ENCODE measurements at places on chromosomes 12 and 14.

GRCh38 chr14:61544448-61545330 lies 150.6 kb upstream of the HIF1A start:
- DNase-seq: no peak

DNA sequence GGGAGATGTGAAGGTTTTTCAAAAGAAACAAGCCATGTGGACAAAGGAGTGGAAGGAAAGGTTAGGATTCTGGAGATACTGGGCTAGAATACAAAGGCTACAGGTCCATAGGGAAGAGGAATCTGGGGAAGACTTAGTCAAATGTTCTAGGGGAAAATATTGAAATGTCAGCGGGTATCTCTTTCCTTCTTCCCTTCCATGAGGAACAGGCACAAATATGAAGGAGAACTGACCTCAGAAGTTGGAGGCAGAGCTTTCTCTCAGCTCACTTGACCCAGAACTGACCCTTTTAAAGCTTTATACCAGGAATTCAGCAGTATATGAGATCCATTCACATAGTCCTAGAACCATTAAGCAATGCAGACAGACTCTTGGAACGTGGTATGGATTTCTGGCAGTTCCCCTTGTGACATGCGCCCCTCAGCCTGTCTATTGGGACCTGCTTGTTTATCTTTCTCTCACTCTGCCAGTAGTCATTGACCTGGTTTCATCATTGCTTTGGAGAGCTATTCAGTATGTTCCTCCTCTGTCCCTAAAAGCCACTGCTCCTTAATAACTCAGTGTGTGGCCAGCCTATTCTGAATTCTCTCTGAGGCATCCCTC lies 43.0 kb upstream of the GSG1 start:
- no peak for DNase-seq

DNA sequence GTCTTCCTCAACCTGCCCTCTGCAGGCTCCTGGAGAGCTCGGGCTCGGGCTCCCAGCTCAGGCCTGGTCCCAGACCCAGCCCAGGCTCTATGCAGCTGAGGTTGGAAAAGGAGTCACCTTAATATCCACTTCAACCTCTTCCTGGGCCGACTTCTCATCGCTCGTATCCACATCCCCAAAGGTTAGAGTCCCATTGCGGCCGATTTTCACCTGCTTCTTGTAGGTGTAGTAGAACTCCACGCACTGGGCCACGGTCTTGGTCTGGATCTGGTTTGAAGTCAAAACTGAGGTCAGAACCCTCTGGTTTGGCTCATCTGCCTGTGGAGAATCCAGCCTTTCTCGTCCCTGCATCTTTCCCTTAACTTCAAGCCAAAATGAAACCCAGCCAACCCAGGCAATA lies 8.4 kb upstream of the PNMA1 start:
- DNase-seq: no peak

- no peak for DNase-seq
Measured at GRCh38 chr12:105433804-105434203, 103.3 kb downstream of the C12orf75 start.

DNA sequence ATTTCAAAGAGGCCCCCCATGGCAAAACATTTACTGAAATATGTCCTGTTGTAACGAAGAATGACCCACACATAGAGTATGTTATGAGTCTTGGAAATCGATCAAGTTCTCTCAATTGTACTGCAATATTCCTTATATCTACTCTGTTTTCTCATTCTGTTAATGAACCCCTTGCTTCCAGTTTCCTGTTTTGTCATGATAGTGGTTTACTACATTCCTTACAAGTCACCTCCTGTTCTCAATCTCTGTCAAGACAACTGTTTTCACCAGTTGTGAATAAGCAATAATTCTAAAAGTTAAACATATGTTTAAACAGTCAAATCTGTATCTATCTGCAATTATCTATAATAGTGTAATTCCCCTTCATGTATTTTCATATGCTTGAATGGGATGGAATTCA lies 16.4 kb upstream of the ARID2 start:
- DNase-seq: no peak

DNA sequence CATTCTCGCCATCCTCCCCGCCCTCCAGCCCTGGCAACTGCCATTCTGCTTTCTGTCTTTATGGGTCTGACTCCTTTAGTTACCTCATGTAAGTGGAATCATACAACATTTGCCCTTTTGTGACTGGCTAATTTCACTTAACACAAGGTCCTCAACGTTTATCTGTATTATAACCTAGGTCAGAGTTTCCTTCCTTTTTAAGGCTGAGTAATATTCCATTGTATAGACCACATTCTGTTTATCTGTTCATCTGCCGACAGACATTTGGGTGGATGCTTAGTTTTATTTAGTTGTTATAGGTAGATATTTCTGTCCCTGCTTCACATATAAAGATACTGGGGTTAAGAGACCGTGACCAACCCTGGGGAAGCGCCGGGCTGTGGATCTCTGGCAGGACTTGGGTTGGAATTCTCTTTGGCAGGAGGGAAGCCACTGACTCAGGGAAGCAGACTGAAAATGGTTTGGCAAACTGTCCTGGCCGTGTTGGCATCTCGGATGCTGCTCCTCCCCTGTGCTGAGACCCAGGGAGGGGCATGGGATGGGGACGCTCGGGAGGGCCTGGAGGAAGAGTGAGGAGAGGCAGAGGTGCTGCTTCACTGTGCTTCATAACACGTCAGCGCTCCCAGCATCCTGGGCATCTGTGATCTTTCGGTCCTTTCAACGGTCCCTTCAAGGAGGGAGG lies 38.9 kb downstream of the TEAD4 start:
- DNase-seq: no peak

- no peak for DNase-seq
Measured at GRCh38 chr12:111154147-111154834, 214.6 kb downstream of the PHETA1 start.

GRCh38 chr12:9123781-9124382 lies 8.2 kb upstream of the A2M start:
- no peak for DNase-seq

DNA sequence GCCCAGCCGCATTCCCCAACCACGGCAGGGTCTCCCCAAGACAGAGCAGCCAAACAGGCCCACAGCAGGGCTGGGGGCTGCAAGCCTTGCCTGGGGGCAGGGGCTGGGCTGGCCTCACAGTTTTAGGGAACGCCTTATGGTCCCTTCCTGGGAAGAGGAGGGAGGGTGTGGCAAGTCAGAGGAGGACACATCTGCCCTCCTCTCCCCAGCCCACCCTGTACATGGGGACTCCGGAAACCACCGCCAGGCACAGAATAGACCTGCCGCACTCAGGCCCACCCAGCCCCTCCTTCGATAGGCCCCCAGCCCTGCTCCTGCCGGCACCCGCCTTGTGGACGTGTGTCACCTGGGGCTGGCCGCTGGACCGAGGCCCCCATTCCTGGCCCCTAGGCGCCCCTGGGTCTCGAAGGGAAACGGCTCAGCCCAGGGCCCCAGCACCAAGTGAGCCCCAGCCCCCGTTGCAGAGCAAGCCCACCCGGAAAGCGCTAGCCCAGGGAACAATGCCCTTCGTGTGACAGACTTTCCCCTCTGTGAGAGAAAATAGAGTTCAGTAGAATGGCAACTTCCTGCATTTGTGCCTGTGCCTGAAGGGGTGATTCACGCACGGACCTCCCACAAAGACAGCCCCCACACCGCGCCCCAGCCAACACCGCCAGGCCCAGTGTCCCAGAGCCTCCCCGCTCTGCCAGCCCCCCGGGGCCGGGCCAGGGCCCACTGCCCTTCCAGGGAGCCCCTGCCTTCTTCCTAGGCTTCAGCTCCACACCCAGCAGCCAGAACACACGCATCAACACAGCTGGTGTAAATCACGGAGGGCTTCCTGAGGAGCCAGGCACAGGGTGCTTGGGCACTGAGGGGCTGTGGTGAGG lies 12.0 kb upstream of the NUDT14 start:
- DNase-seq: no peak

- no peak for DNase-seq
Measured at GRCh38 chr12:2395354-2395977, 342.7 kb downstream of the CACNA1C start.

GRCh38 chr14:105646175-105646574 lies 119.8 kb downstream of the TMEM121 start:
- no peak for DNase-seq

- DNase-seq: no peak
Measured at GRCh38 chr12:113119980-113120669, 15.4 kb downstream of the RASAL1 start.

GRCh38 chr12:99521664-99522063 lies 125.9 kb upstream of the GARIN6 start:
- no peak for DNase-seq

DNA sequence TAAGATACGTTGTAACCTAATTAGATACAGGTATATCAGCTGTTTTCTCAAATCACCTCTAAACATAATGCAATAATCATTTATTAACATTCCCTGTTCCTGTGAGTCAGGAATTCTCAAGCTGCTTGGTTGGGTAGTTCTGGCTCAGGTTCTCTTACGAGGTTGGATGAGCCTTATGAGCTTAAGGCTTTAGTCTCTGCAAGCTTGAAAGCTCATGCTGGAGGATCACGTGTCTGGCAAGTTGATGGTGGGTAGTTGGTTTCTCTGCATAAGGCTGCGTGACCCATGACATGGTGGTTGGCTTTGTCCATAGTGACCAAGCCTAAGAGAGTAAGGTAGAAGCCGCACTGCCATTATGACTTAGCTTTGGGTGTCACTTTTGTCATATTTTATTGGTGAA lies 62.0 kb downstream of the PLEKHA5 start:
- no peak for DNase-seq

GRCh38 chr14:94540031-94540794 lies 21.0 kb upstream of the SERPINA4 start:
- no peak for DNase-seq

GRCh38 chr12:112904571-112904970 lies 2.2 kb upstream of the OAS1 start:
- DNase-seq: no peak

DNA sequence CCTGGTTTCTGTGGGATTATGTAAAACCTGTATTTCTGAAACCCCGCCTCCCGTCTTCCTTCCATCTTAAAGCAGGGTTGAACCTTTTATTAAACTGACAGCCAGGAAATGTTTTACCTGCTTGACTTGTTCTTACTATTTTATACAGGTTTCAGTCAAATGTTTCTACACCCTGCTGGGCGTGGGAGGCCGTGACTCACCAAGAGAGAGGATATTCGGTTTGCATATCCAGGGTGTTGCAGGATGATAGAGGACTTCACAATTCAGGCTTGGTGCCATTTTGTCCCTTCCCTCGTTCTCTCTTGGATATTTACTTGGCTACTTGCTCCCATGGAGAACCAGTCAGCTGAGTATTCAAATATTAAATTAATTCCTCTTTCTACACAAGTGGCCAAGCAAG lies 69.7 kb downstream of the ARF6 start:
- no peak for DNase-seq

DNA sequence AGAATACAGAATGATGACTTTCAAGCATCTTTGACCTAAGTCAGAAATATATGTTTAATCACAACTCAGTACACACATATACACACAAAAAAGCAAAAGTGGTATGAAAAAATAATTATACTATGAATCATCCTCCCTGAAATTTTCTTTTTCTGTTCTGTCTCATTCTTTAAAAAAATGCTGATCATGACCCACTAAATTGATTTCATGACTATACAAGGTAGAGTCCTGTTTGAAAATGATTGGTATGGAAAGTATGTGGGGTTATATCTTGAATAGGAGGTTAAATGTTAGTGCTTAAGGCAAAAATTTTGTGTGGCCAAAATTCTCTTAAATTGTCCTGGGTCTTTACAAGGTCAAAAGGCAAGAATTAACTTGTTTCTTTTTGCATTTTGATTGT lies 80.4 kb downstream of the SUDS3 start:
- DNase-seq: no peak

DNA sequence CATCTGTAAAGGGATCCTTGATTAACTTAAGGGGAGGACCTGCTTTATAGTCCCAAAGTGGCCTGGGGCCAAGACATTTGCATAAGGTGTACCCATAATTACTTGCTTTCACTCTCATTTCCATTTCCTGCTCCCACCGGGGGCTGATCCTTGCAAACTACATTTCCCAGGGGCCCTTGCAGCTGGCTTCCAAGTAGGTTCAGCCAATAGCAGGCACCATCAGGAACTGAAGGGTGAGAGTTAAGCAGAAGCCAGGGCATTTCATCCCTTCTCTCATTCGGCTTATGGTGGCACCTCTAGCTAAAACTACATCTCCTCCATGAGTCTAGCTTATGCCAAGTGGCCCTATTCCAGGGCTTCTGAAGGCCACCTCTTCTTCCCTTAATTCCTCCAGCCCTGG lies 88.8 kb downstream of the CCDC60 start:
- DNase-seq: no peak

- no peak for DNase-seq
Measured at GRCh38 chr14:75132382-75133086, 5.7 kb upstream of the NEK9 start.

GRCh38 chr12:19045426-19045825 lies 84.1 kb upstream of the PLEKHA5 start:
- DNase-seq: no peak

DNA sequence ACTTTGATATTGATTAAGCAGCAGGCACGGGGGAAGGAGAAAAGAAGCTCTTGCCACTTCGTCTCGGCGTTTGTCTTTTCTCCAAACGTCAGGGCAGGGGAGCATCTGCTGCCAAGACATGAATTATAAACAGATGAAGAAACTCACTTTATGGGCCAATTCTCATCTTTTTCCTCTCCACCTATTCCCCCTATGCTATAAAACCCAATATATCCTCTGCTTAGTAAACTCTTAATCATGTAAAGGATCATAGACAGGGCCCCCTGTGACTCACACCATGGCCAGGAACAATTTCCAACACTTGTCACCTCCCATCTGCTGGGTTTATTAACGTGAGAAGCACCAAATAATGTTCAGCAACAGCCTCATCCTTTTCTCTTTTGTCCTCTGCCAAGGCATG lies 1092.1 kb upstream of the TMEM132C start:
- DNase-seq: no peak

GRCh38 chr12:32198555-32198954 lies 91.9 kb downstream of the BICD1 start:
- DNase-seq: no peak
